ENCODE measurements at places on chromosomes 3 and 15.

GRCh38 chr15:98347001-98347400 is 301.3 kb upstream of the IGF1R start:
- no peak for DNase-seq

- DNase-seq: no peak
Measured at GRCh38 chr3:10294030-10294586, 1.4 kb upstream of the GHRL start.

DNA sequence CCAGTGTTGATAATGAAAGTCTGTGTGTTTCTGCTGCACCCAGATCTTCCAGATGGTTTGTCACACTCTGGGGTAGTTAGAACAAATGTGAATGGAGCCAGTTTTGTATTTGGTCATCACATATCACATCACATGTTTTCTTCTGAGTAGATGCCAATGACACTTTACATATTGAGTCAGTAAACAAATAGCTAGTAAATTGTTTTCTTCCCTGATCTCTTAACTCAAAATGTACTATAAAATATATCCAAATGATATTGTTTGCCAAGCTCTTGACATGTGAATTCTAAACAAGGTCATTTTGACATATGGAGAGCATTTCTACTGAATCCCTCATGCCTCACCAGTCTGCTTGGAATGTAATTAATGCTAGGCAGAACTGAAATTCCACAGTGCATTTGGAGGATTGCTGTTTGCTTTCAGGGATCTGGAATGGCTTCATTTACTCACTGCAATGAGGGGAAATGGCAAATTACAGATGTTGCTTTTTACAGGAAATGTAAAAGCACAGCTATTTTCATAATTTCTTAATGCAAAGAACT is 45.0 kb downstream of the PDHB start:
- DNase-seq: peak; percentile 93

GRCh38 chr3:123071146-123071545 is 4.3 kb downstream of the PDIA5 start:
- no peak for DNase-seq

DNA sequence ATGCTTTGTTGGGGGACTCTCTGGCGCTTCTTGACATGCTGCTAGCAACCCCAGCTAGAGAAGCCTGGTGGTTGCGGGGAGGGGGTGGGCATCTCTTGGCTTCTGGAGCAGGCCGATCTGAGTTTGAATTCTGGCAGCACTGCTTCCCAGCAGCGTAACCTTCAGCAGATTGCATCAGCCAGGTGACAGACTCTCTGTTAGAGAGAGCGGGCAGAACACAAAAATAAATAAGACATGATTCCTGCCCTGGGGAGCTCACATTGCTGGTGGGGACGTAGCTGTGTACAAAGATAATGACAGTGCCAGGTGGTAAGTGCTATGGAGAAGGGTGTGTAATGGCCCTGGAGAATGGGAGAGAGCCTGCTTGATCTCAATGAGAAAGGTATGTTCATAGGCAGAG is 87.4 kb downstream of the THSD4 start:
- no peak for DNase-seq

Data from GM04504 (cell line).